Esophagus squamous epithelium (tissue), 5 donors: ENCODE measurements at places on chromosomes 12 and 14.

DNA sequence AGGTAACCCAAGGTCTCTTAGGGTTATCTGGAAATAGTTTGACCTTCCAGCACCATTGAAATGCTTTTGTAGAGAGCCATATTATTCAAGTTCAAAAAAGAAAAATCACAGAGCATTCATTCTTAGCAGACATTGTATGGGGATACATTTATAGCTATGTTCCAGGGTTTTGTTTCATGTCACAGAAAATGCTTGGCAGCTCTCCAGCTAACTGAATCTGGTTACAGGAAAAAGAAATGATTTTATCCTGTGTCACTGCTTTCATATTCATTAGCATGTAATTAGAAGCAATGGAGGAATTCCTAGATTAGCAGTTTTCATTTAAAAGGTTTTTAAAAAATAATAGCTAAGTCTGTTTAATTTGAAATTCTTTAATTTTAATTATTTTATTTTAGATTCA is 78.9 kb downstream of the SNAPC1 start:
- DNase-seq, result no peak

DNA sequence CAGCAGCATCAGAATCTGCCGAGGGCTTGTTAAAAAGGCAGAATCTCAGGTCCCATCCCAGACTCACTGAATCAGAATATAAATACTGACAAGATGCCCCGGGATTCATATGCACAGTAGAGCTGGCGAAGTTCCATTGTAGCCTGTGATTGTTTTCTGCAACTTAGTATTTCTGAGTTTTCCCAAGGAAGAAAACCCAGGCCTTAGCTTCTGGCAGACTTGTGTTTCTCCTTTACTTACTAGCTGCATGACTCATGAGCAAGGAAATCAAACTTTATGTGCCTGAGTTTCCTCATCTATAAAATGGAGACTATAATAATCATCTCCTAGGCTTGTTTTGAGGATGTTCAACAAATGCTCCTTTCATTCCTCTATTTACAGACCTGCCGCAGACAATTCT is 278.5 kb upstream of the PLEKHG7 start:
- no peak for DNase-seq

DNA sequence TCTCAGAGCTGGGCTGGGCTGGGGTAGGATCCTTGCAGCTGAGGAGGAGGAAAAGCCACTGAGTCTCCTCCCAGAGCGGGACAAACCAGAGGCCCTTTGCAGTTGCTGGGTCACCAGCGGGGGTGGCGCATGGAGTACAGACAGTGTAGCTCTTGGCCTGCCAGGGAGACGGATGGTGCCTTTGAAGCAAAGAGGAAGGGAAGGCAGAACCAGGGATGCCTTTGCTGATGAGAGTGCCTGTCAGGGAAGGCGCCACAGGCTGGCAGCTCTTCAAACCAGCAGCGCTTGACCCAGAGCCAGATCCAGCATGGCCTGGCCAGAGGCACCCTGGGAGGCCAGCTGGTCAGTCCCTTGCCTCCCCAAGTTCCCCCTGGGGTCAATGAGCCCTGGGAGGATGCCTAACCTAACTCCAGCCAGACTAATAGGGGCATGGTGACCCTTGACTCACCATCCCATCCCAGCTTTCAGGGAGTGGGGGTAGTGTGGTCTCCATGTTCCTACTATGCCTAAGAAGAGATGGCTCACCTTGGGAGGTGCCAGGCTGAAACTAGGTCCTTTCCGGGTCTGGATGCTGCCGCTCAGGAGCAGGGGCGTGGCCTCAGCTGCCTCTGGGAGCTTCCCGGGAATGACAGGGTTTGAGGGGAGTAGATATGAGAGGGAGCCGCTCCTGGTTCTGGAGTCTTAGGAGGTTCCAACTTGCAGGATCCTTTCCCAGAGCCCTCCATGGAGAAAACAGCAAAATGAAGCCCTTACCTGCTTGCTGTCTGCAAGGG is 19.8 kb downstream of the VASH1 start:
- no peak for DNase-seq

DNA sequence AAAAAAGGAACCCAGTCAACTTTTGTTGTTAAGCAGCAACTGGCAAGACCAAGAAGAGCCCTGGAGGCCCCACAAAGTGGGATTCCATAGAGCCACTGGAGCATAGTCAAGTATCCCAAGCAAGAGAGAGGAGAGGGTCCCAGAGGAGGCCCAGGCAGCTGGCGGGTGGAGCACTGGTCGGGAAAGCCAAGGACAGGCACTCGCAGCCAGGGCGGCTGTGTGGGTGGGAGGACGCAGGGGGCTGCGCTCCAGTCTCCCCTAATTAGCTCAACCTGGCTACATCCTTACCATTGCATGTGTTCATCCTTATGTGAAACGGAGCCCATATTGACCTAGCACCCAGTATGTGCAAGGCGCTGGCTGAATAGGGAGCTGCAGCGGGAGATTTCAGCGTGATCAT is 18.3 kb upstream of the ZFP36L1 start:
- no peak for DNase-seq

DNA sequence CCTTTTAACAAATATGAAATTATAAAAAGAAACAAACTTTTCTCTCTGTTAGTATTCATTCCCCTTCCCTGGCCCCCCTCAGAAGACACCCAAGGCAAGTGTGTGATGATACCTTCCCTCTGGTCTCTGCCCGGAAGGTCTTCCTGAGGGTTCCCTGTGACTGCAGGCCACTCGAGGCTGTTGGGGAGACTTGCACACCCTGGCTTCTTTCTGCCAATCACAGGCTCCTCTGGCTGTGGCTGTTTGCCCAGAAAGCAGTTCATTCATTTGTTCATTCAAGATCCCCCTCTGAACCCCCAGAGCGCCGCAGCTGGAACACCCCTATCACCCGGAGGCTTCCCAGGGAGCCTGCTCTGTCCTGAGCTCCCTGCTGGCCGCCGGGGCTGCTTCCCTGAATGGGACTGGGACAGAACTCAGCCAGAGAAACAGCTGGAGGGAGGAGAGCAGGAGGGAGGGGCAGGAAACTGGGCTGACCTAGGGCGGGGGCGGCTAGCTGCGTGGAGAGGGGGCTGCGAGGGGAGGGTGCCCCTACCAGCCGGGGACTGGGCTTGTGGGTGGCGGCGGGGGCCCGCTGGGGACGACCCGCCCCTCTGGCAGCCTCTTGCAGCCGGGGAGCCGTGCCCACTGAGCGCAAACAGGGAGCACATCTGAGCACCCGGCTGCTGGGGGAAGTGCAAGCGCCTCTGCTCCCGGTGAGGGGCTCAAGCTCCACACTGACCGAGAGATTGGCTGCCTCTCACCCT is at the start of gene CMKLR1:
Gene CMKLR1, minus strand, starts transcription at position 397 of the 743 bp plus-strand sequence. CDS start 45,720 bp downstream, outside the sequence.
- no peak for DNase-seq

- DNase-seq, result no peak
These were observed 114.2 kb downstream of the TTC6 start for GRCh38 chr14:37709419-37710195.

GRCh38 chr12:52243259-52243855 is 10.3 kb downstream of the KRT7 start:
- DNase-seq, result no peak

DNA sequence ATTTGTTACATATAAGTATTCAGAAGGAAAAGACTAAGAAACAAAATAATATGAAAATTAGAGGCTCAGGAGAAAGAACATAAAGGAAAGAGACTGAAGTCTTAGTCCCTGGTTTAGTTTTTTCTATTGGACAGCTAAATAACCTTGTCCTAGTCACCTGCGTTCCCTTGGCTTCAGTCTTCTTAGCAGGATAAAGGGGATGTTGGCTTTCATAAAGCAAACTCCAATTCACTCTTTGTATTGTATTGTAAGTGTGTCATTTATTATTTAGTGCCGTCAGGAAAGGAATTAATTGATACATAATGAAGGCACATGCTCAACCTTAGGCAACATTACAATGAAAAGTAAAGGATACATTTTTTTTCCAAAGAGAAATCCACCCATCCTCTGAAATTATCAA is 190.3 kb upstream of the PPFIA2 start:
- DNase-seq, result no peak

DNA sequence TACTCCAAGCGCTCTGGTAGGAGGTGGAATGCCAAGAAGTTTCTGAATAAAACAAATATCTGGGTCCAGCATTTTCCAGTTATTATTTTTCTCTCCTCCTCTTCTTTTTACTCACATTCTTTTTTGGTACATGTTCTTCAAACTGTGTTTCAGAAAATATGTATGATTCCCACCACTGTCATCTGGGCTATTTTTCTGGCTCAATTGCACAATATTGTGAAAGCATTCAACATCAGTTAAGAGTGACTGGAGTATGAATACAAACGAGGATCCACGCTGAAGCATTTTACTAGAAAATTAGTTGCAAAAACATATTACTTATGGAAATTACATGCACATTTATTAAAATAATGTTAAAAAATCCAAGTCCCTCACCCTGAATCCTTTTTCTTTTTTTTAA is 61.5 kb downstream of the KCNMB4 start:
- DNase-seq, result no peak

GRCh38 chr12:48105321-48105866 is 485 bp downstream of the SENP1 start:
- no peak for DNase-seq

GRCh38 chr14:103623883-103624482 is 5.0 kb upstream of the KLC1 start:
- DNase-seq, result no peak

DNA sequence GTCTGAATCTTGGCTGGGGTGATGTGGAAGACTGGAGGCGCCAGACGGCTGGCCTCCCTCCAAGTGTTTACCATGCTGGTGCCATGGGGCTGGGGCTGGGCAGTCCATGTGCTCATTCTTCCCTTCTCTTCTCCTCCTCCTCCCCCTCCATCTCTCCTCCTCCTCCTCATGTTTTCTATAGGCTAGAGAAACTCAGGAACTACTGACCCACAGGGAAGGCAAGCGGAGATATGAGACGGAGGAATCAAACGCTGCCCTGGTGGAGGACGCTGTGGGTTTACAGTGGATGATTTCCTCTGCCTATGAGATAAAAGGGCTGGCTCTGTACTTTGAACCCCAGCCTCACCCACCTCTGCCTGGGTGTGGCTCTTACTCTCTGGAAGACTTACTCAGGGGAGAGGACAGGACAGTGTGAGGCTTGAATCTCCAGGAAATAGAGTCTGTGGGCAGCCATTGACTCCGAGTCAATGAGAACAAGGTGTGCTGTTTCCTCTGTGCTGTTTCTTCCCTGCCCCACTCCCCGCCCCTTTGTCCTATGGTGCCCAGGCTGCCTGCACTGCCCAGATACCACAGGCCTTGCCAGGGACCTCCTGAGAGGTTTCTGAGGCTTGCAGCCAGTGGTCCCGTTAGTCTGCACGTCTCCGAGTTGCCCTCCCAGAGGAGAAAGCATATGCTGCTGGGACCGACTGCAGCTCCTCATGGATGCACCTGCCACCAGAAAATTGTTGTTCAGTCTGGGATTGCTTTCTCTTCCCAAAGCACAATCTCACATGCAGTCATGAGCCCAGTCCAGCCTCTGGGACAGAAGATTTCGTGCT is 132.6 kb upstream of the ARHGAP5 start:
- DNase-seq, result no peak

DNA sequence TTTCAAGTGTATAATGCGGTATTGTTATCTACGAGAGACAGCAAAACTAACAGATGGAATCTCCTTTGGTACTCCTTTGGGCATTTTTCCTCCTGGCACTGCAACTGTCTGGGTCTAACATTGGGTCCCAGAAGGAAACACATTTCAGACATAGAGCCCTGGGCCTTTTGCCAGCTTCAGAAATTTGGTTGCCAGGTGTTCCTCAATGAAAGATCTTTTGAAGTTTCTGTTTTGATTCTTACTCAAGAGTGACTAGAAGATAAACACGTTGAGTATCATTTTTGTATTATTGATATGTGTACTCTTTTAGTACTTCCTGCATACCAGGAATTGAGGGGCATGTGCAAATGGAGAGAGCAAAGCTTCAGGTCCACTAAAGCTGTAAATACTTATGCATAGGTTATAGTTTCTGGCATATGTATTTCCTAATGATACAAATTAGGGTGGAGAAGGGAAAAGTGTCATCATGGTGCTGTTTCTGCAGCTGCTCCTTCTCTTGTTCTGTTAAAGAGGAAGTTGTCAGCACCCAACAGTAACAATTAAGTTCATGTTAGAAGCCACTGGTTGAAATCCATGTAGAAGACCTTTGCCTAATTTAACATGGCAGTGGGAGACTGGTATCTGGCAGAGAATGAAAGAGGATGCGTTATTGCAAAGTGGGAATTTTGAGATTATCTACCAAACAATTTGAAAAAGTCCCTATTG is 53.5 kb downstream of the SLC38A6 start:
- no peak for DNase-seq

DNA sequence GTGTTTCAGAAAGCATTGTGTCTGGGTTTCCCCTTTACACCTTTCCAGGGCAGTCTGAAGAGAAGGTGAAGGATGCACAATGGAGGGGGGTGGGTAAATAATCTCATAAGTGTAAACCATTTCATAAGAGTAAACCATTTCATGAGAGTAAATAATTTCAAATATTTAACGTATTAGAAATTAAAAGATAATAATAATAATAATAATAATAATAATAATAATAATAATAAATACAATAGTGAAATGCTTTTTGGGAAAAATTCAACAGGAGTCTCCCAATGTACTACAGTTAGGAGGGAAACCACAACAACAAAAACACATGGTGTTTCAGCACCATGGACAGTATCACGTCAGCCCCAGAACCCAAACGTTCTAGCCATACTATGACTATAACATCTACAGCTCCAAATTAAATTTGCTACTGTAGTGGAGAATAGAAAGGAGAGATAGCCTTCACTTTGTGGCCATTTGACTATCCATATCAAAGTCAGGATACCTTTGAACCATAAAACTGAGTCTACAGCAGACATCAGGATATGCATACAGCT is 691.8 kb downstream of the BCL11B start:
- no peak for DNase-seq

DNA sequence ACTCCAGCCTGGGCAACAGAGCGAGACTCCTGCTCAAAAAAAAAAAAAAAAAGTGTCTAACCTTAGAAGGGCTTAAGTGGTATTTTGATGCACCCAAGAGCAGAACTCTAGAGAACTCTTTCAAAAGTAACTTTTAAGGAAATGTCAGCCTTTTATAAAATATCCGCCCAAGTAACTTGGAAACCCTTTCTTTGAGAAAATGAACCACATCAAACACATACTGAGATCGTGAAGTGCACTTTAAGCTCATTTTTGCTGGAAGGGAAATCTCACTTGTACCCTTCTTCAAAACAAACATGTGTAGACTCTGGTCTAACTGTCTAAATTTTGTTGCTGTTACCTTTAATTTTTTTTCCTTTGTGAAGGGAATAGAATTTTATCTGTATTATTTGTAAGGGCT is 5.5 kb downstream of the C12orf56 start:
- DNase-seq, result no peak

DNA sequence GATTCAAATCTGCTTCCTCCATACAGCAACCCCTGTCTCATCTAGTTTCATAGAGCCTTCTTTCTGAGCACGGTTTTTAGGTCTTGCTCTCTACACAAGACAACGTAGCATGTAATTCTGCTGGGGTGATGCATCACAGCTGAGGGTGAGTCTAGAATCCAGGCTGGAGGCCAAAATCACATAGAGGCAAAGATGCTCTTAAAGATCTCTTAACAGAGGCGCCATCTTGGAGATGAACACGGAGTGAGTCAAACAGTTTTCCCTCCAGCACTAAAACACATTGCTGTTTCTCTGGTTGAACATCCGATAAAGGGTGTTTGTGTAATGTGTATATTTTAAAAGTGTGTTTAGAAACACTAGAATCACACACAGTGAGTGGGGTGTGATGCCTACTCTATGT is 78.9 kb downstream of the NOS1 start:
- no peak for DNase-seq
